Lower leg skin (tissue), 4 donors: ENCODE measurements at places on chromosomes 7 and 10. TPM values are rescaled to one million over a fixed set of nuclear protein-coding genes. Genes with fewer than 3 reads are reported as not detected.

The NCF1 gene
- 1.2 TPM for total RNA-seq

The FEZF1 gene
- not detected for total RNA-seq

The TBC1D12 gene
- total RNA-seq: 16.3 TPM

The SPDYE8 gene
- total RNA-seq: not detected

The SPDYE11 gene
- total RNA-seq: not detected

The DOCK1 gene
- 83.9 TPM for total RNA-seq

The UTF1 gene
- total RNA-seq: not detected

The OR9A4 gene
- total RNA-seq: not detected

The FRG2B gene
- not detected for total RNA-seq

The H2BK1 gene
- not detected for total RNA-seq

The PAOX gene
- 21.8 TPM for total RNA-seq

The PLOD3 gene
- total RNA-seq: 31.9 TPM

The CCDC71L gene
- 7.3 TPM for total RNA-seq

The BMPER gene
- 0.38 TPM for total RNA-seq

The PGAM2 gene
- 5.5 TPM for total RNA-seq
